ENCODE measurements at places on chromosomes 5 and 9. TPM values are rescaled to one million over a fixed set of nuclear protein-coding genes. Genes with fewer than 3 reads are reported as not detected.

DNA sequence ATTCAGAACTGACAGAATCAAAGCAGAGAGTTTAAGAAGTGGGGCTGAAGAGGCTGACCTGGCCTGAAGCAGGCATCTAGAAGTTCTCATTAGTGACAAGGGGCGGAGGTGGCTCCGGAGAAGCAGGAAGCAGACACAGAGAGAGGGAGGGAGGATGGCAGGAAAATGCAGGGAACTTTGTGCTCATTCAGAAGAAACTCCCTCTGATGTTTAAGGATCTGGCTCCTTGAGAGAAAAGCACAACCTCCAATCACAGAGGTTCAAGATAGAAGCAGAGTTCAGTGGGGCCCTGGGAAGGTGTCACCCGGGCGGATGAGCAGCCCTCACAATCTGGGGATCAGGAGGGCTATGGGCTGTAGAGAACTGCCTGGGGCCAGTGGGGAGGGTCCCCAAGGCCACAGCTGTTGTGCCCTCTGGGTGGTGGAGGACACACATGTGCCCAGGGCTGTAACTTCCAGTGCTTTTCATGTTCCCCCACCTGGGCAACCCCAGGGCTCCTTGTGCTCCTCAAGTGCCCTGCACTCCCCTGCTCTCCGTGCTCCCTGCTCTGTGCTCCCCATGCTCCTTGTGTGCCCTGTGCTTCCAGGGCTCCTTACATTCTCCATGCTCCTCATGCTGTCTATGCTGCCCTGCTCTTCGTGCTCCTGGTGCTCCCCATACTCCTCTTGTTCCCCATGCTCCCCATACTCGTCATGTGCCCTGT, 51.4 kb downstream of the TRIP13 start:
- DNase-seq, result no peak

- DNase-seq, result no peak
Observed at GRCh38 chr9:76893395-76893932, 12.4 kb downstream of the PRUNE2 start.

- no peak for DNase-seq
Observed at GRCh38 chr9:34124099-34124498, 2.4 kb downstream of the DCAF12 start.

GRXCR2 gene
- not detected for polyA plus RNA-seq

- no peak for DNase-seq
Observed at GRCh38 chr9:137688725-137689124, 69.9 kb downstream of the EHMT1 start.

GRCh38 chr9:28232686-28233085, 659.4 kb upstream of the C9orf72 start:
- no peak for DNase-seq

DNA sequence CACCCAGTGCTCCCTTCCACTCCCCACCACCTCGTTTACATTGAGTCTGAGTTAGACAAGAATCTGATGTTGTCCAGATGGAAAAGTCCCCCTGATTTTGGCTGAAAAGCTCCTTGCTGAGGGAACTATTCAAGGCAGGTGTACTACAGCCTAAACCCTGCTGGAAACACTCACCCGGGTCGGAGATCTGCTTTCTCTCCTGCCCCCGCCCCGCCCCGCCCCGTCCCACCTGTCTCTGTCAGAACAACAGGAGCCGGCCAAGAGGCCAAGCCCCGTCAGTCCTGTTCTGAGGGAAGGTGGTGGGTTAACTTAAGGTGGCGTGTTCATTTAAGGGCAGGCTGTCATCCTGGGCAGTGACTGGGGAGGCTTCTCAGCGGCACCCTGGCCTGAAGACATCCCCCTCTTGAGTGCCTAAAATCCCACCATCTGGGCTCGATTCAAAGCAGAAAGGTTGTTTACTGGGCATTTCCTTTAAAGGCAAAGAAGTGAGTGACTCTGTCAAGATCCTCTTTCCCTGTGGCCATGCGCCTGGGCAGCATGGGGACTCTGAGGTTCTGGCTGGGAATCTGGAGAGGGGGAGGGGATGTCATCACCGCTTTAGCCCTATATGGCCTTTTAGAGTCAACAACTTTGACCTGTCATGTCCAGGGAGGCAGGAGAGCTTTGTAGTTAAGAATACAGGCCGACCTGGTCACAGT, 71.1 kb upstream of the NEURL1B start:
- no peak for DNase-seq

ACSL6 gene
- polyA plus RNA-seq, result not detected

- DNase-seq, result no peak
Observed at GRCh38 chr9:89838621-89839020, 233.8 kb downstream of the GADD45G start.

FOXD4L5 gene
- not detected for polyA plus RNA-seq

DNA sequence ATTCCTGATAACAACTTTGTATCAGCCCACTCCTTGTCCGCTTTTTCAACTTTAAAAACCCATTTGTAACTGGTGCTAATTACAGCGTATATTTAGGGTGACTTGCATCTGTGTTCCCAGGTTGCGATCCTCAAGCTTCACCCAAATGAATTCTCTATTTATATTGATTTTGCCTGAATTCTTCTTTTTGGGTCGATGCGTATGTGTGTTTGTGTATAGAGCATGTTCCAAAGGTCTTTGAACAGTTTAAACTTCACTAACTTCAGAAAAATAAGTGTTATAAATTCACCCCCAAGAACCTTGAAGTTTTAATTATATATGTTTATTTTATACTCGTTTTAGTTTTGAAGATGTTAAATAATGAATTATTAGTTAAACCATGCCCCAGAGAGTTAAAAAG, 16.1 kb upstream of the SPATA31D4 start:
- no peak for DNase-seq

DNA sequence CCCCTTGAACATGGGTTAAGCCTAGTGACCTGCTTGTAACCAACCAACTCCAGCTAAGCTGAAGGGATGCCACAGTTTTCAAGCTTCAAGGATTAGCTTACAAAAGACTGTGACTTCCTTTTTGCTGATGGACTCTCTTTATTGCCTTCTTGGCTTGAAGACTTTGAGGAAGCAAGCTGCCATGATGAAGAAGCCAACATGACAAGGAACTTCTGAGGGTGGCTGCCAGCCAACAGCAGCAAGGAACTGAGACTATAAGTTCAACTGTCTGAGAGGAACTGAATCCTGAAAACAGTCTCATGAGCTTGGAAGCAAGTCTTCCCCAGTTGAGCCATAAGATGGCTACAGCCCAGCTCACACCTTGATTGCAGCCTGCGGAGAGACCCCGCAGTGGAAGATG, 116.1 kb upstream of the TAF11L2 start:
- no peak for DNase-seq

JADE2 gene
- 15.5 TPM for polyA plus RNA-seq

DNA sequence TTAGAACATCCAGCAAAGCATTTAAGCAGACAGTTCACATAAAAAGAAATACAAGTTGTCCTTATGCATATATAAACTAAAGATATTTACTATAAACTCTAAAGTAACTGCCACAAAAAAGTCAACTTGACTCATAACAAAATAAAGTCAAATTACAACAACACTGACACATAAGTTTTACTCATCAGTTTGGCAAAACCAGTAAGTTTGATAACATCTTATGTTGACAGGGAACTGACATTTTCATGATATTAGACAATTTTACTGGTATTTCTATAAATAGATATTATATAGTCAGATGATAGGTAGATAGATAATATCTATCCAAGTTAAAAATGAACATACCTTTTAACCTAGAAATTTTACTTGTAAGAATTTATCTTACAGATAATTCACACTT, 9.9 kb upstream of the TSLP start:
- DNase-seq, result no peak

C9orf85 gene
- polyA plus RNA-seq, result 16.1 TPM

GRCh38 chr9:88418025-88418424, 29.8 kb downstream of the SPIN1 start:
- DNase-seq, result no peak

BICD2 gene
- polyA plus RNA-seq, result 9.5 TPM

GRIN3A gene
- not detected for polyA plus RNA-seq

GRCh38 chr5:37005252-37005651, 128.7 kb downstream of the NIPBL start:
- peak; percentile 30 for DNase-seq

- DNase-seq, result no peak
Observed at GRCh38 chr5:133662578-133662977, 50.2 kb upstream of the FSTL4 start.

GRCh38 chr5:14204785-14205321, 61.7 kb downstream of the TRIO start:
- DNase-seq, result peak; percentile 35

HMCN2 gene
- polyA plus RNA-seq, result not detected

DNA sequence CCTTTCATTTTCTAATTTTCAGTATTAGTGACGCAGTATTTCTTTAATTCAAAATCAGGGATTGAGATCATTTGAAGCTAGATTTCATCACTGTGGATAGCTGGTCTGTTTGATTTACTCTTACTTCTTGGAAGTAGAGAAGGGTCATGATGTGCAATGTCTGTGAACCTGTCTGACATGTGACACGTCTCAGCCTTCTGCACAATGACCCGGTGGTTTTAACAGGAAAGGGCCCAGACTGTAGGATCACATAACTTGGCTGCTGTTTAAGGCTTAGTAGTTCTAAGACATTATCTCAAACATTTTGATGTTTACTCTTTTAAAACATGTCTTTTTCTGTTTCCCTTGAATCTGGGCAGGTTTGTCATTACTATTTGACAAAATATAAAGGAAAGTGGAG, 823.3 kb upstream of the NUDT12 start:
- DNase-seq, result no peak

CDO1 gene
- polyA plus RNA-seq, result 1.8 TPM

GRCh38 chr5:95241635-95242034, 43.3 kb downstream of the MCTP1 start:
- DNase-seq, result no peak

PRDM9 gene
- not detected for polyA plus RNA-seq

DNA sequence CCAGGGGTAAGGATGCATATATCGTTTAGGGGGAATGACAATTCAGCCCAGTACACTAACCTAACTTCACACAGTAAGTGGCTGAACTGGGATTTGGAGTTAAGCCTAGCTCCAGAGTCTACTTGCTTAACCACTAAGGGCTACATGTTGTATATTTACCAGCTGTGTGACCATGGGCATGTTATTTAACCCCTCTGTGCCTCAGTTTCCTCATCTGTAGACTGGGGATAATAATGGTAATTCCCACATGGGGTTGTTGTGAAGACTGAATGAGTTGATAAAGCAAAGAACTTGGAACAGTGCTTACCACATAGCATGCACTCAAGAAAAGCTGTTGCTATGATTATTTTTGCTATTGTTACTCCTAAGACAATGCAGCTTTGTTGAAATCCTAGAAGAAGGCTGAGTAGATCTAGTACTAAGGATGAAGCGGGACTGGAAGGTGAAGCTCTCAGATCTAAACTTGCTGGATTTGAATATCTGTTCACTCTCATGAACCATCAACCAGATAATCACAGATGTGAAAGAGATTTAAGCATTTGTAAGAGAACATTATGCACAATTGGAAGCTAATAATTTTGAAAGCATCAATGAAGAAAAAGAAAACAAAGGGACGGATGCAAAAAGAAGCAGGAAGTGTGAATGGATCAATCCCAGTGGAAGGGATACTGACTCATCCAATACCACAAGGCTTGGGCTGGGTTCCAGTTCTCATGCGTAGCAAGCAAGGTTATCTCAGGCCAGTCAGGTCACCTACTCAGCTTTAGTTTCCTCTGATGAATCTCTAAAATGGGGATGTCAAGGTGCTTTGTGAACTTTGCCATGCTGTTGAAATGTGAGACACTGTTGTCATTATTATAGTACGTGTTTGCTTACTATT, 78.5 kb upstream of the TBC1D2 start:
- DNase-seq, result no peak

DNA sequence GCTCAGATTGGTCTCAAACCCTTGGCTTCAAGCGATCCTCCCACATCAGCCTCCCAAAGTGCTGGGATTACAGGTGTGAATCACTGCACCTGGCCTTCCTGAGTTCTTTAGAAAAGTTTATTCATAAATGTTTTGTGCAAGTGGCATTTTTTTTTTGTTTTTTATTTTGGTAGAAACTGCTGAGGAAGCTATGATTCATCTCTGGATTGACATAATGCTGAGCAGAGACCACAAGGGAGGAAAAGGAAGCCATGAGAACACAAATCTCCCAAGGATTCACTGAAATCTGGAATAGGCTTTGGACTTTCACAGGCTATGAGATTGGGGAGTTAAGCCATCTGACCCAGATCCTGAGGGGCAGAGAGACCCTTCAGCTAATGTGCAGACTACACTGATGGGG, 3.4 kb upstream of the SLC46A2 start:
- DNase-seq, result no peak

DNA sequence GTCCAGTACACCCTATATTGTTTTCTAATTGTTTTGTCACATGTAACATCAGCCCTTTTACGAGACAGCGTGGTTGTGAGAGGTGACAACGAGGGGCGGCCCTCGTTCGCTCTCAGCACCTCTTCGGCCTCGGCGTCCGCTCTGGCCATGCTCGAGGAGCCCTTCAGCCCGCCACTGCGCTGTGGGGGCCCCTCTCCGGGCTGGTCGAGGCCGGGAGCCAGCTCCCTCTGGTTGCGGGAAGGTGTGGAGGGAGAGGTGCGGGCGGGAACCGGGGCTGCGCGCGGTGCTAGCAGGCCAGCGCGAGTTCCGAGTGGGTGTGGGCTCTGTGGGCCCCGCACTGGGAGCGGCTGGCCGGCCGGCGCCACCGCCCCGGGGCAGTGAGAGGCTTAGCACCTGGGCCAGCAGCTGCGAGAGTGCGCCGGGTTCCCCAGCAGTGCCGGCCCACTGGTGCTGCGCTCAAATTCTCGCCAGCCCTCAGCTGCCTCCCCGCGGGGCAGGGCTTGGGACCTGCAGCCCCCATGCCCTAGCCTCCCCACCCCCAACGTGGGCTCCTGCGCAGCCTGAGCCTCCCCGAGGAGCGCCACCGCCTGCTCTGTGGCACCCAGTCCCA, 145.0 kb downstream of the PSAT1 start:
- DNase-seq, result no peak

- no peak for DNase-seq
Observed at GRCh38 chr9:3775968-3776367, 250.2 kb upstream of the RFX3 start.

DNA sequence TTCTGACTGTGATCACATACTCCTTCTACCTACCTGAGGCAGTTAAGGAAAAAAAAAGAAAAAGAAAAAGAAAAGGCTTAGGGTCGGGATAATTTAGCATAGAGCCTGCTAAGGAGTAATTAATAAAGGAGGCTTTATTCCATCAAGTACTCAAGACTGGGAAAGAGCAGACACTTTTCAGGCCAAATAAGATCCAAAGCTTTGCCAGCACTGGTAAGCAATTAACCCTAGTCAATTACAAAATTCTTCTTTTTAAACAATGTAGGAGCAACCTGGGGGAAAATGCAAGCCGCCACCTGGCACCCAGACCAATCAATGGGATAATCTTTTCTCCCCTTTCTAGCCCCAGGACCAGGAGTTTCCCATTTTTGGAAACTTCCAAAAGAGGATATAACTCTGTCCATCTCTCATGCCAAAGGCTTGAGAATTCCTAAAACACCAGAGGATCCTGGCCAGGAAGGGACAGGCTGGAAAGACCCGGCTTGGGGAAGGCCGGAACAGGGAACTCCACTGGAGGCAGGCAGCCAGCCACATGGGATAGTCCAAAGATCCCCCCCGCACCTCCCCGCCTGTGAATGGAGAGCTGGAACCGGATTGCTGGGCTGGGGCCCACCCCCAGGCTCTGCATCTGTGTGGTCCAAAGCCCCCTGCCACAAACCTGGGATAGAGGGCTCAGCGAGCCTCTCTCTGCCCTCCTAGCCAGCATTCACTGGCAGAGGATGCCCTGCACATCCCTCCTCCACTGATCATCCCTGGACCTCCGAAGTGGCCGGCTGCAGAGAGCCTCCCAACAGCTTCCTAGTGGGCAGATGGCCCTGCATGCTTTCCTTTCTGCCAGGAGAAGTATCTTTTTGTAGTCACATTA, 117.8 kb downstream of the ZNF354C start:
- no peak for DNase-seq
